HuH-7.5 (cell line): ENCODE measurements at places on chromosomes 2 and 18.
A peak's percentile ranks its signal among the peaks of the same experiment; 100 is the strongest.

GRCh38 chr18:31261792-31262582, 56.0 kb upstream of the DSG1 start:
- DNase-seq: no peak

- no peak for DNase-seq
Observed at GRCh38 chr2:60513191-60513590, 40.3 kb downstream of the BCL11A start.

GRCh38 chr2:8659735-8660492, 21.9 kb upstream of the ID2 start:
- no peak for DNase-seq

GRCh38 chr2:43319541-43319940, 93.1 kb upstream of the ZFP36L2 start:
- no peak for DNase-seq

- DNase-seq: peak; percentile 54
Observed at GRCh38 chr2:8676191-8676920, 5.5 kb upstream of the ID2 start.

DNA sequence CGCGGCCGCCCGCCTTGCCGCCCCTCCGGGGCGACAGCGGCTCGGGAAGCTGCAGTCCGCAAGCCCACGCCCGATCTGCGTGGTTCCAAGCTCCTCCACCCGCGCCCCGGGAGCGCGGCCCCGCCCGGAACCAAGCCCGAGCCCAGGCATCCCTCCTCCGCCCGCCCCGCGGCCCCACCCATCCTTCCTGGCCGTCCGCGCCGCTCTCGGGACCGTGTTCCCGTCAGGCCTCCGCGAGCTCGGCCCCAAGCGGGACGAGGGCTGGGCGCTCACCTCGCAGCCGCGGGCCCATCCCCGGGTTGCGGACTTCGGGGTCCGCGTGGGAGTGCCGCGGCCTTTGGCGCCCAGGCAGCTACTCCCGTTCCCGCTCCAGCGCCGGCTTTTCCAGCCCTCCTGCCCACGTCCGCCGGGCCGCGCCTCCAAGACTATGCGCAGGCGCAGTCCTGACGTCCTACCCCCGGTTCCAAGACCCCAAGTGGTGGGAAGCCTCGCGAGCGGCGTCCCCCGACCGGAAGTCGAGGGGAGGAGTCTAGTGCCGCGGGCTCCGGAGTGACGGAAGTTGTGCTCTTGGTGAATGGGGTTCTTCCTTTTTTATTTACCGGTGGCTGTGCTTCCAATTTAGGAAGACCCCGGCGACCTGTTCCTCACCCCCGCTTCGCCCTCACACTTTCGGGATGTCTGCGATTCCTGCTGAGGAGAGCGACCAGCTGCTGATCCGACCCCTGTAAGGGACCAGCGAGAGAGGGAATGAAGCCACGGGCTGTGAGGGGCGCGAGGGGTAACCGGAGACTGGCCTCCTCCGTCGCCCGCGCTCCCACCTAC, at the start of the genes CPSF3 and ITGB1BP1:
Gene CPSF3 (plus strand): TSS at position 555 of the 822 bp plus-strand sequence. CDS start 120 bp downstream, at position 675.
Gene ITGB1BP1 (minus strand): TSS at position 429 of the 822 bp plus-strand sequence. CDS start 4,831 bp downstream, outside the sequence.
- peak; percentile 92 for DNase-seq

DNA sequence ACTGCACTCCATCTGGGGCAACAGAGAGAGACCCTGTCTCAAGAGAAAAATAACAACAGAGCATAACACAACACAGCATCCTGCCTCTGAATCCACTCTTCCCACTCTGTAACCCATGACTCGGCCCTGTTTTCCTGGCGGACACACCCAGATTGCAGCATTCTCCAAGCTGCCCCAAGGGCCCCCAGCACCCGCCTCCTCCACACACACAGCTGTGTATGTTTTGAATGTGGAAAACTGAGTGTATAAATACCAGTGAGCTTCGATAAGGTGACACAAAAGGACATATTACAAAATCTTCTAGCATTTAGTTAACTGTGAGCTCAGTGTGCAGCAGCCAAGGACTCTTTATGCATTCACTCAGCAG, 13.0 kb downstream of the IMPA2 start:
- DNase-seq: peak; percentile 89

- no peak for DNase-seq
Observed at GRCh38 chr2:201696151-201696659, 2.2 kb downstream of the MPP4 start.

DNA sequence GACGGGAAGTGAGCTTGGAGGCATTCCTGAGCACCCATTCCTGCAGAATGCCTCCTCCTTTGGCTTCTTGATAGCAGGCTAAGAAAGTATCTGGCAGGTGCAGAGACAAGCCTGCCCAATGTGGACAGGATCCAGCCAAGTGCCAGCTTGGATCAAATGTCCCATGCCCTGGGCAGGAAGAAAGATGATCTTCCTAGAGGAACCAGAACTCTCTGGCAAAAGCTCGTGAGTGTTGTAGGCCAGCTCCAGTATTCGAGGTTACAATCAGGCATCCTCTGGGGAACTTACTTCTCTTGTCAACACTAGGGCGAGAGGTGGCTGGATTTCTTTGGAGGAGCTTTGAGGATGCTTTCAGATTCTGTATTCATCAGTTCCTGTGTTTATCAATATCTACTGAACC, 29.9 kb upstream of the PDIA6 start:
- DNase-seq: no peak

GRCh38 chr18:70288851-70289328, at the start of gene SOCS6:
Gene SOCS6 (plus strand): TSS chr18:70289045. CDS start chr18:70324669, 35,624 bp downstream.
- no peak for DNase-seq

DNA sequence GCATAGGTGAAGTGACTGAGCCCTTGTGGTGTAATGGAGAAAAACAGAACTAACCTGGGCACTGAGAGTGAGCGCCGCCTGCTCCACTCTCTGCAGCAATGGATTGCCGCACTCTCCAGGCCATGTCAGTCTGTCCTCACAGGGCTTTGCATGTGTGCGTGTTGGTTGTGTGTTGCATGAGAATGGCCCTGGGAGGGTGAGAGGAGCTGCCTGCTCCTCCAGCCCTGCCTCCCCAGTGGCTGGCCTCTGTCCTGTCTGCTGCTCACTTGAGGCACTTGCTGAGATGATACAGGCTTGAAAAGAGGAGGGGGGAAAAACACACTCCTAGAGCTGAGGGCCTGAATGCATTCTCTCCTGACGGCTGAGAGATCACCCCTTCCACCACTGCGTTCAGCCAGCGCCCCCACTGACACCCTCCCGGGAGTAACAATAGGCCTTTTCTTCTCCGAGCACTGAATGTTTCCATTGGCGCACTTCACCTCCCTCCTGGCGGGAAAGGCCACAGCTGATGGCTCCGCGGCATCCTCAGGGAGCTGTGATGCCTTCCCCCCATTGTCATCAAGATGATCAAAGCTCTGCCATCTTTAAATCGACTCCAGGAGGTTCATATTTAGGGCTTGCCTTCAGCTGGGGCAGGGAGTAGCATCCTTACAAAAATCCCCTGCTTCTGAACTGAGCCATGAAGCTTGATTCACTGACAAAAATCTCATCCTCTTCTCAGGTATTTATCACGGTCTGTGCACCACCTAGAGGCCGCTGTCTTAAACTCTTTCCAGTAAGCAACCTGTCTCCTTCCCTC, 49.9 kb upstream of the DAPL1 start:
- peak; percentile 44 for DNase-seq

- DNase-seq: peak; percentile 26
Observed at GRCh38 chr2:230068016-230068650, 591 bp downstream of the SLC16A14 start.

- no peak for DNase-seq
Observed at GRCh38 chr2:173550143-173550542, 195.5 kb downstream of the CDCA7 start.

- DNase-seq: no peak
Observed at GRCh38 chr2:109428841-109429566, 184.8 kb downstream of the SEPTIN10 start.

GRCh38 chr2:232951891-232952290, 61.2 kb downstream of the NGEF start:
- DNase-seq: no peak

DNA sequence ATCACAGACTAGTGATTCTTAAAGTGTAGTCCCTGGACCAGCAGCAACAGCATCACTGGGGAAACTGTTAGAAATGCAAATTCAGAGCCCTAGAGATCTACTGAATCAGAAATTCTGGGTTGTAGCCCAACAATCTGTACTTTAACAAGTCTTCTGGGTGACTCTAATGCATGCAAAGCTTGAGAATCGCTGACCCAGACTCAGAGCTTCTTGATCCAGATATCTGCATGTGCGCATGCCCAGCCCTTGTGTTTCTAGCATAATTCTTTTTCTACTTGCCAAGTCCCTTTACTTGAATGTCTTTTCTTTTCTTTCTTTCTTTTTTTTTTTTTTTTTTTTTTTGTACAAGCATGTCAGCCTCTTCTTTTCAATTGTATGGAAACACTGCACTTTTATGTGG, 60.4 kb downstream of the FIGN start:
- no peak for DNase-seq

DNA sequence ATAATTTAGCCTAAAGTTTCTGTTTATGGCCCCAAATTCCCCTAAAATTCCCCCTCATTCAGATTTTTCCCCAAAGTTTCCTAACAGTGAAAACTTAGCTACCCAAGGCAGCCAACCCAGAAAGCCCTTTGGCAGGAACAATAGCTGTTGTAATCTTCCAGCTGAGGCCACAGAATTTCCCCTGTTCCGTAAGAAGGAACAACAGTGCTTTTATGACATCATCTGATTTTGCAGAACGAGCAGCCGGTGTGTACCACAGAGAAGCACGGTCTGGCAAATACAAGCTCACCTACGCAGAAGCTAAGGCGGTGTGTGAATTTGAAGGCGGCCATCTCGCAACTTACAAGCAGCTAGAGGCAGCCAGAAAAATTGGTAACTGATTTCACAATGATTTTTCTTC, 6.3 kb downstream of the TNFAIP6 start:
- DNase-seq: no peak
